ENCODE measurements at places on chromosomes 7 and 10. TPM values are rescaled to one million over a fixed set of nuclear protein-coding genes. Genes with fewer than 3 reads are reported as not detected.
A peak's percentile ranks its signal among the peaks of the same experiment; 100 is the strongest.

SYCE1 gene
- total RNA-seq = not detected

DNA sequence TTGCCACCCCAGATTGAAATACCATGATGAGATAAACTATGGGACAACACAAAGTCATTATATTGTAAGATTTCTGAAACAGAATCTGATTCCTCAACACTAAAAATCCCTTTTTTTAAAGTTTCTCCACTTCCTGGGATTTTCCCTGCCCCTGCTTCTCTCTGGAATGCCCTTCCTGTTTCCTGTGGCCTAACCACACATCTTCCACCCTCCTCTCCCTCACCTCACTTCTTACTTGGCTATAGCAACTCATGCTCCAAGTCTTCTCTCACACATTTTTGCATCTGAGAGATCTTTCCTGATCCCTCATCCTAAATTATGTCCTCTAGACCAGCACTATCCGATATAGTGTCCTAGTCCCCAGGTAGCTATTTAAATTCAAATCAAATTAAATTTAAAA is 4.1 kb upstream of the RELN start:
- no peak overlapping the region for H3K27ac ChIP-seq
- H3K27me3 ChIP-seq = peaks cover 2% of the 10 kb centered on the region
- H3K4me1 ChIP-seq = peaks cover 9% of the 10 kb centered on the region
- DNase-seq = no peak
- no peak overlapping the region for H3K4me3 ChIP-seq

- no peak overlapping the region for H3K4me3 ChIP-seq
- no peaks in the 10 kb centered on the region for H3K4me1 ChIP-seq
- H3K36me3 ChIP-seq = no peaks in the 10 kb centered on the region
- H3K27me3 ChIP-seq = no peaks in the 10 kb centered on the region
- DNase-seq = no peak
These were observed 66.0 kb downstream of the CALD1 start for GRCh38 chr7:134845461-134845860.

- no peaks in the 10 kb centered on the region for H3K4me1 ChIP-seq
- no peak overlapping the region for H3K27ac ChIP-seq
- no peaks in the 10 kb centered on the region for H3K36me3 ChIP-seq
- H3K27me3 ChIP-seq = no peaks in the 10 kb centered on the region
- DNase-seq = no peak
These were observed 216.9 kb downstream of the LRMDA start for GRCh38 chr10:75648351-75648750.

DNA sequence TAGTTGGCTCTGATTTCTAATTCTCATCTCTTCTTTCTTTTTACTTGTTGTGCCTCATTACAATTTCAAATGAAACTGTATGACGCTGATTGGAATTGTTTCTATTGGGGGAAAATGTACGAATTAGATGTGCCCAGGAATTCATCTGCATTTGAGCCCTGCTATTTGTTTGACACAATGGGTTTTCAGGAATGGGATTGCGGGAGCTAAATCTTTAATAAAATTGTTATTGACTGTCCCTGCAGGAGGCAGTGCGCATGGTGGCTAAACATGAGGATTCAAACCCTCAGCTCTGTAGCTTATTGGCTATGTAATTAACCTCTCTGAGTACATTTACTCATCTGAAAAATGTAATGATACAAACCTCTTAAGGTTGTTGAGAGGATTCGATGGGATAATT is 181.6 kb downstream of the NXPH1 start:
- no peaks in the 10 kb centered on the region for H3K4me1 ChIP-seq
- H3K27ac ChIP-seq = no peak overlapping the region
- no peak for DNase-seq
- H3K27me3 ChIP-seq = no peaks in the 10 kb centered on the region
- H3K4me3 ChIP-seq = no peak overlapping the region

BAMBI gene
- 0.31 TPM for total RNA-seq

- no peak overlapping the region for H3K4me3 ChIP-seq
- no peak for DNase-seq
- no peaks in the 10 kb centered on the region for H3K4me1 ChIP-seq
- no peaks in the 10 kb centered on the region for H3K36me3 ChIP-seq
These were observed 26.3 kb upstream of the SLC35G1 start for GRCh38 chr10:93867525-93867924.

DNA sequence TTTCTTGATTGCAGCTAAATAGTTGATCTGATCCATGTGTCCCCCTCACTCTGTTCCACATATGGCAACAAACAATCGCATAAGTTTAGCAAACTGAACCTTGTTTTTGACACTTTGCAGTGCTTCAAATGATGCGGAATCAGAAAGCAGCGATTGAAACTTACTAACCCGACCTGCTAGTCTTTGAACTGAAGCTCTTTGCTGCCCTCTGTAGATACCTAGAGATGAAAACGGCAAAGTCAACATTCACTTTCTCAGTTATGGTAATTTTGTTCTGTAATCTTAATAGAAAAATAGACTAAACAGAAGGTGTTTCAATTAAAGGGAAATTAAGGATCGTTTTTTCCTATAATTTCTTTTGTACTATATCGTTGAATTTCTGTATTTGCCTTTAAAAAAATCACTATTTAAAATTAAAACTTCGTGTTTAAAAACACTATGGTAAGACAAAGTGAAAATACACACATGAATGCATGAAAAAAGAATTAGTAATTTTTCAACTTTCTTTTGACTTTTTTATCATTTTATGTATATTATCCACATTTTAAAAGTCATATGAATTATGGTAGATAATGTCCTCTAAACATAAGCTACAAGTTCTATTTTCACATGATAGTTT is 276.5 kb downstream of the MAGI2 start:
- no peaks in the 10 kb centered on the region for H3K4me1 ChIP-seq
- H3K27ac ChIP-seq = no peak overlapping the region
- no peaks in the 10 kb centered on the region for H3K36me3 ChIP-seq
- H3K4me3 ChIP-seq = no peak overlapping the region
- no peaks in the 10 kb centered on the region for H3K27me3 ChIP-seq

DNA sequence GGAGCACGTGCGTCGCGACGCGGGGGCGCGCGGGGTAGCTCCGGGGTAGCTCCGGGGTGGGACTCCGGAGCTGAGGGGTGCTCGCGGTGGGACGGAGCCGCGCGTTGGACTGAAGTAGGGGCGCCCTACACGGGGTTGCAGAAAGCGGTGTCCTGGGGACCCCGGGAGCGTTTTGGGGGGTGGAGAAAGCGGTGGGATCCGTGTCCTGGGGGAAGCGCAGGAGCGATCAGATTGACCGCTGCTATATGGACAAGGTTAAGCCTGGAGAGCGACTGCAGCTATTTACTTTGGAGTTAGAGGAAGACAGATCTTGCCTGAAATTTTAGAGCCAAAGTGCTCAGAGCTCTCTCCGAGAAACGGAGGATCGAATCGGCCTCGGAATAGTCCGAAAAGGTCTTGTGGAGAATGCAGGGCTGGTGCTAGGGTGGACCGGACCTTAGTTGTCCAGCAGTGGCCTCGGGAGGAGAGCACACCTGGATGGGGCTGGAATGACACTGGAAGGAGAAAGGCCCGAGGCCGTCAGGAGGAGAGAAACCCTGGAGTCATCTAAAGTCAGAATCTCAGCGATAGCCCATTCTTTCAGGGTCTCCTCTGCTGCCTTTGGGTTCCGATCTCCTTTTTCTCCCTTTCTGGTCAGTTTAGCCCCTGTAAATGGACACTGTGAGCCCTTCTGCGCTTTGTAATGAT is 564 bp downstream of the PDSS1 start:
- peak overlapping the region; percentile 92 for H3K27ac ChIP-seq
- H3K27me3 ChIP-seq = no peaks in the 10 kb centered on the region
- no peaks in the 10 kb centered on the region for H3K36me3 ChIP-seq
- no peak for DNase-seq

DNA sequence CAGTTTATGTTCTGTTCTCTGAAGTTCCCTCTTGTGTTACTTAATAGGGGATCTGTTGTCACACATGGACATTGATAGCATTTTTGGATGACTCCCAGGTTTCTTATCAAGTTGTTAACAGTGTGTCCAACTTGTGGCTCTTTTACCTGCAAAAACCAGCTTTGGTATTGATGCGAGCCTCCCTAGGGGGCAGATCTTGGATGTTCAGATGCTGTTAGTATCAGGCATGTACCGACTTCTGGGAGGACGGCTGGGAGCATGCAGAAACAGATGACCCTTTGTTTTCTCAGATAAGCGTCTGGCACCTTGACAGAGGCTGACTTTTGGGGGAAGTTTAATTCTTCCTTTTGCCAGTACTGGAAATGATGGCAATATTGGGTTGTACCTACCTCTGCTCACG is 2.2 kb downstream of the PLPP4 start:
- no peaks in the 10 kb centered on the region for H3K4me1 ChIP-seq
- H3K4me3 ChIP-seq = no peak overlapping the region
- H3K27me3 ChIP-seq = peaks cover 37% of the 10 kb centered on the region
- H3K27ac ChIP-seq = no peak overlapping the region
- DNase-seq = no peak

DNA sequence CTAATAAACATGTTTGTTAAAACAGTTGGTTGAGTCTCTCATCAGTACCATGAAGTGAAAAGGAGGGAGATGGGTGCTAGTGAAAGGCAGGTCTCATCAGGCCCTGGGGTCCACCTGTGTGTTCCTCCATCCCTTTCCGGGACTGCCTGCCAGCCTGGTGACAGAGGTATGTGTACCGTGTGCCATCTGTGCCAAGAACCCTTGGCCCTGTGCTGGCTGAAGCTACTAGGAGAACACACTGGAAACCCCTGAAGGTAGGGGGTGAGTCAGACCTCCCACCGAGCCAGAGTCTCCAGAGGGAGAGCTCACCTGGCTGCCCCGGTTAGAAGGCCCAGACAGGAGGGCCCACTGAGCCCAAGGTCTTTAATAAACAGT is 2.3 kb downstream of the DDIT4 start:
- H3K4me1 ChIP-seq = peaks cover 20% of the 10 kb centered on the region
- peak; percentile 45 for DNase-seq
- peaks cover 22% of the 10 kb centered on the region for H3K36me3 ChIP-seq
- no peaks in the 10 kb centered on the region for H3K27me3 ChIP-seq
- H3K4me3 ChIP-seq = peak overlapping the region; percentile 99

GIMAP6 gene
- total RNA-seq = 27.8 TPM

- no peak for DNase-seq
- H3K4me1 ChIP-seq = peaks cover 85% of the 10 kb centered on the region
These were observed 75.6 kb downstream of the CTBP2 start for GRCh38 chr10:125084614-125085257.

- no peak overlapping the region for H3K27ac ChIP-seq
- no peak for DNase-seq
- H3K36me3 ChIP-seq = no peaks in the 10 kb centered on the region
- no peak overlapping the region for H3K4me3 ChIP-seq
- no peaks in the 10 kb centered on the region for H3K27me3 ChIP-seq
- no peaks in the 10 kb centered on the region for H3K4me1 ChIP-seq
These were observed 38.6 kb downstream of the NEBL start for GRCh38 chr10:20858292-20859124.

- no peak overlapping the region for H3K27ac ChIP-seq
- DNase-seq = no peak
- no peaks in the 10 kb centered on the region for H3K36me3 ChIP-seq
- H3K27me3 ChIP-seq = no peaks in the 10 kb centered on the region
- H3K4me3 ChIP-seq = no peak overlapping the region
- H3K4me1 ChIP-seq = peaks cover 8% of the 10 kb centered on the region
These were observed 132.7 kb upstream of the KCNMA1 start for GRCh38 chr10:77770081-77770867.

- H3K36me3 ChIP-seq = no peaks in the 10 kb centered on the region
- H3K4me1 ChIP-seq = no peaks in the 10 kb centered on the region
These were observed 483.9 kb downstream of the GRM8 start for GRCh38 chr7:126768836-126769235.

- peaks cover 3% of the 10 kb centered on the region for H3K4me1 ChIP-seq
- no peaks in the 10 kb centered on the region for H3K27me3 ChIP-seq
- H3K36me3 ChIP-seq = no peaks in the 10 kb centered on the region
- DNase-seq = no peak
- H3K4me3 ChIP-seq = no peak overlapping the region
These were observed 113.8 kb upstream of the EGFR start for GRCh38 chr7:54904986-54905385.

DNA sequence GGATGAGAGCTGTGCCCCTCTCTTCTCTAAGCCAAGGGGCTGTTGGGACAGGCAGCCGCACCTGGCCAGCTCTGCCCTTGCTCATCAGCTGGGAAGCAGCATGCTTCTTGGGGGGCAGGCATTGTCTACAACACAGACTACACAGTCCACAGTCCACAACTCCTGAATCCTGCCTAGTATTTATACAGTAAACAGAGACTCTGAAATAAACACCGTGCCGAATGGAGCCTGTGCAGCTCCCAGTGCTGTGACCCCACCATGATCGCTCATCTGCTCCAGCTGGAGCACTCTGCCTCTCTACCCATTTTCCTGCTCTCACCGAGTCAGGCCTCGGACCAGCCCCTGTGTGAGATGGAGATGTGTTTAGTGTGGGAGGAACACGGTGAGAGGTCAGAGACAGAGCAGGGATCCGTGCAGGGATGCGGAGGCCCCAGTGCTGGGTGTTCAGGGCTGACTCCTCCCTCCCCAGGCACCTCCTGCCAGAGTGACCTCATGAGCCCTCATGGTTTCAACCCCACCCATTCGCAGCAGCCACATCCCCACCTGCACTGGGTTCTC is 608.0 kb downstream of the DNAJB6 start:
- no peaks in the 10 kb centered on the region for H3K4me1 ChIP-seq
- no peaks in the 10 kb centered on the region for H3K27me3 ChIP-seq

DNA sequence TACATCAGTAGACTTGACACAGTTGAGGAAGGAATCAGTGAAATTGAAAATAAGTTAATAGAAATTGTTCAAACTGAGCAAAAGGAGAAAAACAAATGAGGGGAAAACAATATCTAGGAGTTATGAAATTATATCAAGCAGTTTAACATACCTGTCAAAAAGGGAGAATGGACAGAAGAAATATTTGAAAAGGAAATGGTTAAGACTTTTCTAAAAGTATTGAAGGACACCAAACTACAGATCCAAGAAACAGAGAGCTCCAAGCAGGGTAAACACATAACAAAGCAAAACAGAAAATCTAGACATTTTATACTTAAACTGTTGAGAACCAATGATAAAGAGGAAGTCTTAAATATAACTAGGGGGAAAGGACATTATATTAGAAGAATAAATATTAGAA is 8.6 kb upstream of the GIMAP5 start:
- H3K36me3 ChIP-seq = no peaks in the 10 kb centered on the region
- no peaks in the 10 kb centered on the region for H3K27me3 ChIP-seq
- no peak for DNase-seq
- H3K4me1 ChIP-seq = no peaks in the 10 kb centered on the region
- H3K27ac ChIP-seq = no peak overlapping the region

DNA sequence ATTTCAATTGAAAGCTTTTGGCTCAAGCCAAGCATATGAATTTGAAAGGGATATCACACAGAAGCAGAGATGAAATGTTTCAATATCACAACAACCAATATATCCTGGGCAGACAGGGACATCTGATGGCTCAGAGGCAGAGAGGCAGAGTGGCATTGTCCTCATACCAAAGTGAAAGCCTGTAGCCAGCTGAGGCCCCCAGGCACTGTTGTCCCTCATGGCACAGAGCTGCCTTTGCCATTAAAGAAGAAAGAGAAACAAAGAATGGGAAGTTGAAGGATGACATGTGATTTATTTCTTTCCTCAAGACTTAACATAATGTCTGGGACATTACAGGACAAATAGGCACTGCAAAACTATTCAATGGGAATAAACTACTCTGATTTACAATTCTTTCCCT is 504.3 kb upstream of the PCDH15 start:
- H3K27ac ChIP-seq = no peak overlapping the region
- H3K4me3 ChIP-seq = no peak overlapping the region
- no peaks in the 10 kb centered on the region for H3K27me3 ChIP-seq
- no peak for DNase-seq

ZMIZ1 gene
- total RNA-seq = 37.5 TPM

GRCh38 chr7:40232242-40232893 is 97.6 kb downstream of the SUGCT start:
- H3K36me3 ChIP-seq = no peaks in the 10 kb centered on the region
- DNase-seq = no peak
- no peak overlapping the region for H3K27ac ChIP-seq
- H3K27me3 ChIP-seq = no peaks in the 10 kb centered on the region
- no peak overlapping the region for H3K4me3 ChIP-seq
